Adipocyte (in vitro differentiated cells): ENCODE measurements at places on chromosomes 12 and 14.

DNA sequence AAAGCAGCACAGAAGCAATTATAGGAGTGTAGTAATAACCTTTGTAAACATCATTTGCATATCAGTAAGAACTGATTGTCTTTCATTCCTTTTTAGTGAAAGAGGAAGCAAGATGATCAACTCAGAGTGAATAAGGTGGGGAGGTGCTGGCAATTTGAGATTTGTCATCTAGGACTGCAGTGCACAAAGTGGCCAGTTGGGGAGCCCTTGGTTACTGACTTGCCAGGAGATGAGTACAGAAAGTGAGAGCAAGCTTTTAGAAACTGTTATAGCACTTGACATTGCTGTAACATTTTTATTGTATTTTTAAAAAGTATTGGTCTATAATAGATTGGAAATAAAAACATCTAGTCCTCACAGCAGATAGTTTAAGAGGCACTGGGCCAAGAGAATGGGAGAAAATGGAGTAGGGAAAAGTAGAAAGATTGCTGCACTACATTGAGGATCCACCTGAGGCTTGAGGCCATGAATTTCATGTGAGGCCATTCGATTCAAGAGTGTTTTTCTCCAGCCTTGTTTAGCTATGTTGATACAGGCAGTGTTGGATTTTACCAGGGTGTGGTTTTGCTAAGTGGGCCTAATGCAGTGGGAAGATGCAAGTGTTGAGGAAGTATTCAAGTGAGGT lies 98.2 kb downstream of the SNAPC1 start:
- peak; percentile 63 for DNase-seq

DNA sequence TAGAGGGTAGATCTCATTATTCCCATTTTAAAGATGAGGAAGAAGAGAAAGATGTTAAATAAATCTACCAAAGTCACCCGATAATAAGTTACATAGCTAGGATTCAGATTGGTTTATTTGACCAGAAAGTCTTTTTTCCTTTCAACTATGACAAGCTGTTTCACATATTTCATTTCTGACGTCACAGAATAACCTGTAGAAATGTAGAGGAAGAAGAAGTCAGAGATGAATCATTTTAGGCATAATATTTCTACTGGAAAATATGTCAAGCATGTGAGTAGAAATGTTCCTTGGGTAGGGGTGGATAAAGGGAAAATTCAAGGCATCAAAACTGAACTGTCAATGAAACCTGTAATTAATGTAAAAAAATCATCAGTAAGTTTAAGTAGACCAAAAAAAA lies 107.0 kb downstream of the MGST1 start:
- DNase-seq = no peak

GRCh38 chr12:59928416-59928815 lies 332.6 kb downstream of the SLC16A7 start:
- no peak for DNase-seq

- no peak for DNase-seq
Measured at GRCh38 chr12:98060411-98060810, 455.0 kb upstream of the TMPO start.

DNA sequence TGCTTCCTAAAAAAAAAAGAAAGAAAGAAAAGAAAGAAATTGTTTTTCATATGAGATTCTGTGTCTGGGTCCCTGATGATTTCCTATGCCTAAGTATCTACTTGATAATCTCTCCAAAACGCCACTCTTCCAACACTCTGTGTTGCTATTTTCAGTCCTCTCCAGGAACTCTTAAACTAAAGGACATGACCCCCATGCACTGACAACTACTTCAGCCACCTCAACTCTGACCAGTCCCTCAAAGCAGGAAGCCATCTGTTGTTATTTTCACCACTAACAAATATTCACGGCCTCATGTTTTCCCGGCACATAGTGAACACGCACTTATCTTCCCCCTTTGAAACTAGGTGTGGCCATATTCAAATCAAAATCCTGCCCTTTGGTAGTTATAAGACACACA lies 259.3 kb downstream of the PPFIA2 start:
- DNase-seq = no peak

GRCh38 chr12:12449533-12450025 lies 92.7 kb downstream of the BORCS5 start:
- no peak for DNase-seq

GRCh38 chr12:7512553-7512952 lies 9.0 kb upstream of the CD163 start:
- DNase-seq = peak; percentile 94

GRCh38 chr12:90010089-90010488 lies 301.5 kb upstream of the ATP2B1 start:
- no peak for DNase-seq

DNA sequence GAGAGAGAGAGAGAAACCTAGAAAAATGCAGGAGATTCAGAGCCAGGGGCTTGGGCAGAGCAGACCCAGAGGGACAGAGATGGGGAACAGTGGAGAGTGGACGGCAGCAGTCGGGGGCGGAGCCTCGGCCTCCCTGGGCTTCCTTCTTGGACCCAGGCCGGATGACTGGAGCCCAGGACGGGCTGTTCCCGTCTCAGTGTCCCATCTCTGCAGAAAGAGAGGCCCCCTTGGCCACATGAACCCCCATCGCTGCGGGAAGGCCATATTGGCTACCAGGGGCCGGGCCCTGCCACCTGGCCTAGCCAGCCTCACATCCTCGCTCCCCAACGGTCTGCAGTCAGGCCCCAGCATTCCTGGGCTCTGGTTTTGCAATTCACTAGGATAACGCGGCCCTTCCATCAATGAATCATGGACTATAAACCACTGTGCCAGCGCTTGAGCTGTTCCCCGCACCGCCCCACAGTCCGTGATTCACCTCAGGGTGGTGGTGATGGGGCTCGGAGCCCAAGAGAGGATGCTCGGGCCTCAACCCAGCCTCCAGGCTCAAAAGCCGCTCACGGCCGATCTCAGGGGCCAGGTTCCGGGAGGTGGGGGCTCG lies 116.5 kb downstream of the RFLNA start:
- DNase-seq = peak; percentile 79

DNA sequence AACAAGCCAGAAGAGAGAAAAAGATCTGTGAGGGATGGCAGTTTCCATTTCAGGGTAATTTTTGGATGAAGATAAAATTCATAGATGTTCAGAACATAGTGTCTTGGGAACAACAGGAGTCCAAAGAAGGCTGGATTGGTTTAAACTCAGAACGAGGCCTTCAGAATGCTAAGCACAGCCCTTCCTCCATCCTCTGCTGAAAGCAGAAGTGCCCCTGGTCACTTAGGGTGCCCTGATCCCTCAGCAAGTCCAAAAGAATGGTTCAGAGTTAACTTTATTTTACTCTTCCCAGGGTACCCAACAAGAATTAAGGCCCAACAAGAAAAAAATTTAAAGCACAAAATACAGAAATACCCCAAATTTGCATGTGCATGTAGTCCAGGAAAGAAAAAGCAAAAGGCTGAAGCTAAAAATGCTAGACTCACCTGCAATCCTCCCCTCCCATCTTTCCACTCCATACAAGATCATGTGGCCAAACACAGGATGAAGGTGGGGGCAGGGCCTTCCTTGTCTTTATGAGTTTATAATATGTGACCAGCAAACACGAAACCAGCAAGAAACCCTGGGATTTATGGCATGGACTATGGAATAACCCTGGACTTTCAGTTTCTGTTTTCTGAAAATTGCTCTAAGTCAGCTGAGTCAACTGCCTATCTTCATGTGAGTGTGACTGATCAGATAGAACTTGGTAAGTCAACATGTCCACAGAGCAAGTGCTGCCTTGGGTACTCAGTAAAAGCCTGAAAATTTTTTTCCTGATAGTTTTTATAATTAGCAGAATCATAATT lies 21.2 kb downstream of the MAX start:
- DNase-seq = no peak

DNA sequence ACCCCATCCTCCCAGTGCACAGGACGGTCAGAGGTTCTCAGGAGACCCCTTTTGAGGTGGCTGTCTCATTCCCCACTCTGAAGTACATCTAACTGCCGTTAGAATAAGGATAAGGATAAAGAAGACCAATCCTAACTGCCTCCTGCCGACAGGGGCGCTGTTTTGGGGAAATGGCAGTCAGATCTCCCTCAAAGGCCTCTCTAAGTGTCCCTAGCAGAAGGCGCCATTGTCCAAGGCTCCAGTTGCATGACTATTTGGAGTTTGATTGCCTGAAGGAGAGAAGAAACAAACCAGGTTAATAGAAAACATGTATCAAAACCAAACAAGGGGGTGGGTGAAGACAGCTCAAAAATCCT lies 29.1 kb upstream of the KLRB1 start:
- DNase-seq = no peak

GRCh38 chr12:106490264-106490663 lies 92.5 kb upstream of the RFX4 start:
- no peak for DNase-seq

- no peak for DNase-seq
Measured at GRCh38 chr12:122827258-122827657, 8.0 kb upstream of the HIP1R start.

- DNase-seq = peak; percentile 91
Measured at GRCh38 chr12:67827820-67828383, 161.3 kb upstream of the IFNG-AS1 start.

DNA sequence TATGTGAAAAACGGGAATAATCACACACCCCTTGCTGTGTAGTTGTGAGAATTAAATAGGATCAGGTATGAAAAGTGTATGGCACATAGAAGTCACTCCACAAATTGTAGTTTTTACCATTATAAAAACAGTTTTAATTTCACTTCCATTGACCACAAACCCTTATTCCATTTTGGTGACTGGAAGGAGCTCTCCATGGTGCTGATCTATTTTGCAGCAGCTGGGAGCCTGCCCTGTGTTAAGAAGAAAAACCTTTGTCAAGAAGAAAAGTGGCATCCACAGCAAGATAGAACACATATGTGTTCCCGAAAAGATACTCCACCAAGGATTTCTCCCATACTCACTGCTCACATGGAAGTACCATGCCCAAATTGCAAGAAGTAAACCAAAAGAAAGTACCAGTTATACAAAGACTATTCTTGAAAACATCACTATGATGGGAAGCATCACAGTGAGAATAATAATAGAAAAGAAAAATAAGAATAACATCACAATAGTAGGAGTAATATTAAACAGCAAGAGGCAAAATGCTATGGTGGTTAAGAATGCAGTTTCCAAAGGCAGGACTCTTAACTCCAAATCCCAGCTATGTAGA lies 58.7 kb downstream of the TUNAR start:
- DNase-seq = peak; percentile 48

- DNase-seq = no peak
Measured at GRCh38 chr14:54908190-54908589, 5.6 kb upstream of the GCH1 start.

DNA sequence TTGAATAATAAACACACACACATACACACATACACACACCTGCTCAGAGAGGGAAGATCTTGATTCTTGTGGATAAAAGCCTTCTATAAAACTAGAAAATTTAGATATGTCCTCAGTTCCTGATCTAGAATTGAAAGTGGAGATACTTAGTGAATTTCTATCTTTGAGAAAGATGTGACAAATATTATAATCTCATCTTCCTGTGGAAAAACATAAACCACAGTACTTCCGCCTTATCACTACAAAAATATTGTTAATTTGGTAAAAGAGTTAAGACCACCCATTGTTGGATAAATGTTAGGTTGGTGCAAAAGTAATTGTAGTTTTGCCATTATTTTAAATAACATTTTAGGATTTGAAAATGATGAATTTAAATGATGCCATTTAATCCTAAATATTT lies at the start of gene KLRK1:
KLRK1 (minus strand) TSS at position 138 of the 400 bp plus-strand sequence. CDS start 1,231 bp downstream, outside the sequence.
- DNase-seq = no peak

- DNase-seq = peak; percentile 90
Measured at GRCh38 chr12:11500188-11500860, 105.0 kb upstream of the PRB2 start.

- no peak for DNase-seq
Measured at GRCh38 chr12:45342171-45342570, 126.3 kb downstream of the ANO6 start.

DNA sequence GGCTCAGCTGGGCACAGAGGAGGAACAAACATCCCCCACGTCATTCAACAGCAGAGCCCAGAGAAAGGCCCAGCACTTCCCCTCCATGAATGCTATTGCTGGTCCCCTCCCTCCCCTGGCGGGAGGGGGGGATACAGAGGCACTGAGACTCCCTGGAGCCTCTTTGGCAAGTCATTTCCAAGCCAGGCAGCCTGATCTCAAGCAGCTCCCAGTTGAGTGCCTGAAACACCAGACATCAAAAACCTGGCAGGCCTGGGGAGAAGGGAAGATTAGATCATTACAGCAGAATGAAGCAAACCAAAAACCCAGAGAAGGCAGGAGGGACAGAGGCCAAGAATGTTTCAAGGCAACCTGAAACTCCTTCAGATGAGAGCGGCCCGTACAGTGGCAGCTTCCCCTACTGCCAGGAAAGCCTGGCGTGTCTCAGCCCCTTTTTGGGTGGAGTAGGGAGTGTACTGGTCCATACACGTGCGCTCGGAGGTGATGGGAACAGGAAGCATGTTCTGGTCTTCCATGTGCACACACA lies 92.1 kb downstream of the LRRC74A start:
- peak; percentile 91 for DNase-seq

DNA sequence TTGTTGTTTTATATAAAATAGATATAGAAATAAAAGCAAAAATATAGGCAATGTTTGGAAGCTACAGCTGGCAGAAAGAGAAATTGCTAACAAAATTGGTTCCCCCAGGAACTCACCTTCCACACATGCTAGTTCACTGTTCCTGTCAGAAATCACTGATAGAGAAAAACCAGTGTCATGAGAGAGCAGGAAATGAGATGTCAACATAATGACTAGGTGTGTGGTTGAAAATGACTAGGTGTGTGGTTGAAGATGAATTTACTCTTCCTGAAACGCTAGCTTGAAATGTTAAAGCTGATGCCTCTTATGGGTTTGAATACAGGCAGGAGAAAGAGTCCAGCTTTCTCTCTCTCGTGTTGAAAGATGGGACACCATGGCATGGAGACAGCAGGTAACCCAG lies 216.3 kb downstream of the C12orf42 start:
- no peak for DNase-seq

DNA sequence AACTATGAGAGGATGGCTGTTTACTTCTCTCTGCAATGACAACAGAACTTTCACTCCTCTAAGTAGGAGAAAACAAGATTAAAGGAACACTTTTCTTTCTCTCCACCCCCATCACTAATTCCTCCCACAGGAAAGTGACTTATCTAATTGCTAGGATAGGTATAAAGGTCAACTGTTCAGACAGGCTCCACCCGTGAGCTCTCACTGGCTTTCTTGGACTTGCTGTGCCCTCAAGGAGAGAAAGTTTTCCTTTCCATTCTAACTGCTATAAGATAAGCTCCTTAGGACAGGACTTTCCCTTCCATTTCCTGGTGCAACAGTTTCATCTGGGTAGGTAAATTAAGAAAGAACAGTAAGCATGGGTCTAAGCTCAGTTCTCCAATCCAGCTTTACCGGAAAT lies 4.8 kb downstream of the SLC41A2 start:
- no peak for DNase-seq

- DNase-seq = no peak
Measured at GRCh38 chr14:94307410-94307992, 14.4 kb upstream of the SERPINA10 start.

GRCh38 chr12:89103831-89104230 lies 248.5 kb downstream of the DUSP6 start:
- DNase-seq = no peak
